ENCODE measurements at places on chromosomes 13 and 19.

DNA sequence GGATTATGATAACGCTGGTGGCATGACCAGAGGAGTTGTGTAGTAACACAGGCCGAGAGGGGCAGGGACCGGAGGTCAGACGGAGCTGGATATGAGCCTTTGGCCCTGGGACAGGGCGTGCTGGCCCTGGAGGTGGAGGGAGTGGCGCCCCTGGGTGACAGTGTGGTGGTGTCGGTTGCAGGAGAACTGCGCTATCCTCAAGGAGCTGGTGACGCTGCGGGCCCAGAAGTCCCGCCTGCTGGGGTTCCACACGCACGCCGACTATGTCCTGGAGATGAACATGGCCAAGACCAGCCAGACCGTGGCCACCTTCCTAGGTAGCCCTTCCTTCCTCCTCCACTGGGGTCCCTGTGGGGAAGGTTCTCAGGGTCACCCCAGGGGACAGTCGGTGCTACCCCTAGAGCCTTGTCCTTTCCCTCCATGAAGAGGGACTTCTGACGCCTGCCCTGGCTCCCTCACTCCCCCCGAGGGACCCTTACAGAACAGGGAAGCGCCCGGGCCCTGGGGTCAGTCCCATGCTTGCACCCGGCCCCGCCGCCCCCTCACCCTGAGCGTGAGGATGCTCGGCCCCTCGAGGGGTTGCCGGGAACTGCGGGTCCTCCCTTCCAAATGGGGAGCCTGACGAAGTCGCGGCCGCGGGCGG lies 12.8 kb upstream of the ZNF554 start:
- DNase-seq: no peak

GRCh38 chr13:30408319-30409101 lies 13.8 kb upstream of the UBE2L5 start:
- DNase-seq: peak; percentile 69

- no peak for DNase-seq
Observed at GRCh38 chr13:71619096-71619495, 247.9 kb downstream of the DACH1 start.

GRCh38 chr13:63460462-63461090 lies 2044.9 kb upstream of the PCDH20 start:
- no peak for DNase-seq

DNA sequence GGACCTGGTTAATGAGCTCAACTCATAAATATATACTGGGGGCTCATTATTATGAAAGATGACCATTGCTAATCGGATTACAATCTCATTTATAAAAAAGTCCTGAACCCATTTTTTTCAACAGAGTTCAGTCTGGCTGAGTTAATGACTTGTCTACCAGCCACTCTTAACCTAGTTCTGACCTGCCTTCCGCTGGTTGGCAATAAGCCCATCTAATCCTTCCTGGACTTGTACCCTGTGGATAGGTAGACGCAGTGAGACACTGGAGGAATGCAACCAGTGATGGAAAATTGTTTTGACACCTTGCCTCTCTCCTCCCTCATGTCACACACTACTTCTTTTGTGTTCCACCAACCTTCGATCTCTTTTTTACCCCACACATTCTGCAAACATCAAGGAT lies 279.9 kb downstream of the FOXO1 start:
- DNase-seq: no peak

DNA sequence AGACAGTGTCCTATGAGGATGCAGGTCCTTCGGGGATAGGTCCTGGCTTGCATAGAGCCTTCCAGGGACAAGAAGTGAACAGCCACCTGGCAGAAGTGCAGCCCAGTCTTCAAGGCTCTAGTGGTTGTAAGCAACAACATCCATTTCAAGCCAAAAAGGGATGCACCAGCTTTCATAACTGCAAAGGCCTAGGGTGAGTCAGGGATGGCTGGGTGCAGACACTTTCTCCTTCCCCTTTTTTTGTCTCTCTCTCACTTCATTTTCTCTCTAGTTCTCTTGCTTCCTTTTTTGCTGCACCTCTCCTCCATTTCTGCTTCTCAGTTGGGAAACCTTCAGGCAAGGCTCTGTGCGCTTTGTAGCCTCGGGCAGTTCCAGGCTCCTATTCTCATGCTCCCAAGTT lies 196.2 kb upstream of the ZNF536 start:
- DNase-seq: no peak
